ENCODE measurements at places on chromosomes 13 and 19. TPM values are rescaled to one million over a fixed set of nuclear protein-coding genes. Genes with fewer than 3 reads are reported as not detected.

OVOL3 gene
- not detected for total RNA-seq

FOXA3 gene
- not detected for total RNA-seq

SSBP4 gene
- 24.1 TPM for total RNA-seq

GRCh38 chr13:114155926-114156883 lies 22.9 kb upstream of the CFAP97D2 start:
- no peaks in the 10 kb centered on the region for H3K36me3 ChIP-seq
- no peak overlapping the region for H3K4me3 ChIP-seq
- H3K27ac ChIP-seq = no peak overlapping the region
- DNase-seq = no peak
- H3K27me3 ChIP-seq = no peaks in the 10 kb centered on the region

GRCh38 chr19:3782903-3783302 lies 3.3 kb downstream of the MATK start:
- no peaks in the 10 kb centered on the region for H3K36me3 ChIP-seq
- H3K27me3 ChIP-seq = peaks cover 71% of the 10 kb centered on the region
- peaks cover 16% of the 10 kb centered on the region for H3K4me1 ChIP-seq
- no peak for DNase-seq
- no peak overlapping the region for H3K4me3 ChIP-seq

Data from esophagus squamous epithelium (tissue), 5 donors.